Caki2 (cell line): ENCODE measurements at places on chromosomes 5 and 9. TPM values are rescaled to one million over a fixed set of nuclear protein-coding genes. Genes with fewer than 3 reads are reported as not detected.

The ZNF454 gene
- total RNA-seq, result not detected in 2 replicates

The PPP2R2B gene
- total RNA-seq, result 1.5 and 10.8 TPM in 2 replicates

The HOMER1 gene
- total RNA-seq, result 8.5 and 14.1 TPM in 2 replicates

The ETF1 gene
- total RNA-seq, result 45.2 and 68.5 TPM in 2 replicates

The TBC1D2 gene
- total RNA-seq, result 7.5 and 12.2 TPM in 2 replicates

The ARHGEF37 gene
- 3.8 and 5.0 TPM in 2 replicates for total RNA-seq

The CDX1 gene
- total RNA-seq, result not detected in 2 replicates

The HCN1 gene
- total RNA-seq, result not detected in 2 replicates

The NAIP gene
- total RNA-seq, result 1.2 TPM in 1 of 2 replicates, not detected in the other

The DNAI1 gene
- not detected in 2 replicates for total RNA-seq

The NELFB gene
- total RNA-seq, result 84.1 and 92.6 TPM in 2 replicates

The NEURL1B gene
- total RNA-seq, result 9.7 and 13.8 TPM in 2 replicates

The FOXD4L3 gene
- total RNA-seq, result not detected in 2 replicates

The OLFML2A gene
- 4.3 and 14.9 TPM in 2 replicates for total RNA-seq

The FOXD4L4 gene
- not detected in 2 replicates for total RNA-seq

The ERBIN gene
- 13.4 and 24.2 TPM in 2 replicates for total RNA-seq

DNA sequence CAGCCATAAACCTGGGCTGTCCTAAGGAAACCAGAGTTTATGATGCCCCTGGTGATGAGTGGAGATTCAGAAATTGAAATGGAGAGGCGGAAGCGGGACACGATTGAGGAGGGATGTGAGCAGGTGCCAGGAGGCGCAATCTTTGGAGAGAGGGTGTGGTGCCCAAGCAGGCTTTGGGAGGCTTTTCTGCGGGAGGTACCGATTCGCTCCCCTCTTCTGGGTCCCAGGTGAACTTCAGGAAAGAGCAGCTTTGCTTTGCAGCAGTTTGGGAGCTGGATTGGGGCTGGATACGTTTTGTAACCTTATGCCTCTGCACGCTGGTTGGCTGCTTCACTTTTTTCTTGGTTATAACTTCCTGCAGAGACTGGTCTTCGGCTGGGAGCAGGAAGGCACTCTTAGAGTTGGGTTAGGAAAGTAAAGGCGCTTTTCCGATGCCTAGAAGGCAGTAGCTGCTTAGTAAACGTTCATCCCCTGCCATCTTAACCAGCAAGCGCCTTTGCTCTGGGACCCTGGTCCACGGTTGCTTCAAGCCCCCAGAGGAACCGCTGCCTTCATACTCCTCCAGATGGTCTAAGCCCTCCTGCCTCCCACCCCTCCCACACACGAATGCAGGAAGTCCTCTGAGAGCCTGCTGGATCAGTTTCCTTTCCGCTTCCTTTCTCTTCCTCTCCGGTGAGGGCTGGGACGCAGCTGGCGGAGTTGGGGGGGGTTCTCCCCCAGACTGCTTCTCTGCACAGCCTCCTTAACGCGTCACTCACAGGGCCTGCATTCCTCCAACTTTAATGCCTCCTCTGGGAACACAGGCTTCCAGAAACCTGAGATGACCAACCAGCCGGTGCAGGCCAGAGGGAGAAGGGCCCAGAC, 15.2 kb upstream of the NEK6 start:
- DNase-seq, result no peak

DNA sequence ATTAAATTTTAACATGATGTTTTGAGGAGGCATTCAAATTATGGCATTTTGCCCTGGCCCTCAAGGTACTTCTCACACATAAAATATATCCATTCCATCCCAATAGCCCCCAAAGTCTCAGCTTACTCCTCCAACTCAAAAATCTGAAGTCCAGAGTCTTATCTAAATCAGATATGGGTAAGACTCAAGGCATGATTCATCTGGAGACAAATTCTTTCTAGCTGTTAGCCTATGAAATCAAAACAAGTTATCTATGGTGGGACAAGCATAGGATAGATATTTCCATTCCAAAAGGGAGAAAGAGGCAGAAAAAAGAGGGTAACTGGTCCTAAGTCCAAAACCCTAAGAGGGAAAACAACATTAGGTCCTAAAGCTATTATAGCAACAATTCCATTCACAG, 408.4 kb downstream of the ZNF608 start:
- no peak for DNase-seq

GRCh38 chr5:157345485-157345884, 79.6 kb downstream of the CYFIP2 start:
- no peak for DNase-seq

- DNase-seq, result no peak
Measured at GRCh38 chr9:8382266-8382665, 582.7 kb upstream of the DMAC1 start.

- no peak for DNase-seq
Measured at GRCh38 chr9:69089491-69089890, 53.9 kb downstream of the FXN start.

GRCh38 chr5:119966028-119966427, 336.7 kb downstream of the FAM170A start:
- DNase-seq, result no peak

DNA sequence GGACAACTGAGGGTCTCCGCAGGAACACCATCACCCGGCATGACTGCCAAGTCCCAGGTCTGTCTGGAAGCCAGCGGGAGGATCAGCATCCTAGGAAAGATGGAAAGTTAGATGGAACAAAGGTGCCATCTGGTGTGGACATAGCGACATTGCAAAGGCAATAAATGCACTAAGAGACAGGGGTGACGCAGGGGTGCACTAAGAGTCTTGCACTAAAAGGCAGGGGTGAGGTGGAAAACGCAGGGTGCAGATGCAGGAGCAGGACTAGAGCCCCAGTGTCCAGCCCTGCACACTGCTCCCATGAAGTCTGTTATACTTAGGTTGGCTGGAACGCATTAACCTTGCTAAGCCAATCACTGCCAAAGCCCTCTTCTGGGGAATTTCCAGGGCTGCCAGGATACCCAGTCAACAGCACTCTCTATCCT, 15.5 kb downstream of the ATOX1 start:
- DNase-seq, result peak; percentile 63

GRCh38 chr5:125969011-125969813, 454.0 kb upstream of the GRAMD2B start:
- no peak for DNase-seq

GRCh38 chr5:132073231-132074013, at the start of gene CSF2:
CSF2 (plus strand) TSS chr5:132073789; CDS start chr5:132073824, 35 bp downstream.
- DNase-seq, result peak; percentile 43

DNA sequence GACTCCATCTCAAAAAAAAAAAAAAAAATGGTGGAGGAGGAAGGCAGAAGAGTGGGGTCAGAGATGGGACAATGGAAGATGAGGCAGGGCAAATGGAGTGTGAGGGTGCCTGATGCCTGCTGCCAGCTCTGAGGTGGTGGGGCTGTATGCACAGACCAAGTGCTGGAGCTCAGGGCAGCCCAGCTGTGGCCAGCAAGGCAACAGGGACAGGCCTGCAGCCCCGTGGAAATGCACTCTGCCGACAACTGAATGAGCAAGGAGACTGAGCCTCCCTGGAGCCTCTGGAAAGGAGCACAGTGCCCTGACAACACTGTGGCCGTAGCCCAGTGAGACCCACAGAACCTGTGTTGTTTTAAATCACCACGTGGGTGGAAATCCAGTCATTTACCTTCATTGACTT, 22.9 kb upstream of the SMIM32 start:
- no peak for DNase-seq

GRCh38 chr5:32645246-32645645, 59.9 kb downstream of the SUB1 start:
- no peak for DNase-seq

- no peak for DNase-seq
Measured at GRCh38 chr9:89902450-89903140, 297.8 kb downstream of the GADD45G start.

GRCh38 chr9:3532158-3532557, 6.4 kb upstream of the RFX3 start:
- DNase-seq, result no peak

- DNase-seq, result no peak
Measured at GRCh38 chr5:75167345-75167744, 69.3 kb downstream of the ANKRD31 start.

GRCh38 chr5:143446535-143447226, 43.2 kb upstream of the NR3C1 start:
- DNase-seq, result no peak

DNA sequence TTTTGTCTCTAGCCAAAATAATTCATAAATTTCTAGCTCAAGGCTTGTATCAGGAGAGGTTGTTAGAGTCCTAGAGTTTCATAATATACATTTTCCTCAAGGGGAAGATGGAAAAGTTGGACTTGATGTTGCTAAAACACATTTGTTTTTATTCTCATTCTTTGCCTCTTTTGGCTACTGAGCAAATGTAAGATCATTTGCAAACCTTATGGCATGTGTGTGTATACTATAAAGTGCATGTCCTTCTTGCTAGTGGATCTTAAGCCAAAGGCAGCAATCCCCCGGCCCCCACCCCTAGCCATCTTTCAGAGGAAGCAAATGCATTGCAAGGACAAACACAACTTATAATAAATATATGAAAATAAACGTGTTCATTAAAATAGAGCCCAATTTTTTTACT, 43.0 kb downstream of the ADAMTSL1 start:
- no peak for DNase-seq

- no peak for DNase-seq
Measured at GRCh38 chr5:8606231-8606630, 737.3 kb downstream of the MTRR start.

DNA sequence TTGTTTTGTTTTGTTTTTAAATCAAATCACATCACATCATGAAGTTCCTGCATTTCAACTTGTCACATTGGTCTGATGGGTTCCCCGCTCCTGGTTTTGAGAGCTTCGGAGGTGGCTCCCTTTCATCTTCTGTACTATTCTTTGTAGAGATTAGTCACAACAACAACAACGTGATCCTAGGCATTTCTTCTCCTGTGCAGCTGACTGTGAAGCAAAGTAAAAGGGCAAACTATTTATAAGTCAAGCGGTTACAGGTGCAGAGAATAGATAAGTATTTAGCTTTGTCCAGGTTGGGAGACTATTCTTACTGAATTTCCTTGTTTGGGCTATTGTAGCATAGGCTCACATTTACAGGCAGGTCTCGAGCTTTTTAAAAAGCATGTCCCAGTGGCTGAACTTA, 197.7 kb upstream of the CDKN2B start:
- DNase-seq, result peak; percentile 64

- DNase-seq, result no peak
Measured at GRCh38 chr5:55063220-55063863, 39.1 kb upstream of the GZMA start.

DNA sequence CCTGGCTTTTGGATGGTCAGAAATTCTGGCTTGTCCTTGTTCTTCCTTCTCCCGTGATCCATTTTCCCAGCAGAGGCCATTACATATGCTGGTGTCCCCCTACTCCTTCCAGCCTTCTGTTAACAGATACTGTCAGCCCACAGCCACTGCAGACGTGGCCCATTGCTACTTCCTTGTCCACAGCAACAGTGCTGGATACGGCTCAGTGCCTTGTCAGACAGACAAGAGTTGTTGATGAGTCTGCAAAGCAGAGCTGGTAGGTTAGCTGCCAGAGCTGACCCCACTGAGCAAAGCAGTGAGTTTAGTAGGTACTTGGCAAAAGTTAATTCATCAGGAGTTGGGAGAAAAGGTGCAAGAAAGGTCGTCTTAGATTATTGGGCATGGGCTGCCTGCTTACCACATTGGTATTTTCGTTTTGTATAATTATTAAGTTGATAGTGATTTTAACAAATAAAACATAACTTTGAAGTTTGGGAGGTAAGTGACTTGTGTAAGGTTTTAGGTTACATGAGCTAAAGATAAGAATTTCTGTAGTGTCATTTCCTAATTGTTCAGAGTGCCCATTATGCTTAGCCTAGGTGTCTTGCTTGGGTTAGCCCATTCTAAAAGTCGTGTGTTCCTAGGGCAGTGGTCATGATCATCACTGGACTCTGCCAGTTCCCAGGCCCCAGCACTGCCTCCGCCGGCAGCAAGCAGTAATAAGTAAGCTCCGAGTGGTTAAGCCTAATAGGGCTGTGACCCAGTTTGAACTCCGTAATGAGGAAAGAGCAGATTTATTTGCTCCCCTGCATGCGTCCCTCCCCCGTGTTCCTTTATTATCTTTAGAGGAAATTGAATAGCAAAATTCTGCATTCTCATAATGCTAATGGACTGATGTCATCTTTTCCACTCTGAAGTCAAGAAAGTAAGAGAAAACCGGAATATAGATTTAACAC, 292.0 kb downstream of the FANCC start:
- DNase-seq, result peak; percentile 95

GRCh38 chr5:164748861-164749260, 1243.4 kb downstream of the MAT2B start:
- DNase-seq, result no peak

- no peak for DNase-seq
Measured at GRCh38 chr5:22549876-22550671, 303.1 kb downstream of the CDH12 start.

DNA sequence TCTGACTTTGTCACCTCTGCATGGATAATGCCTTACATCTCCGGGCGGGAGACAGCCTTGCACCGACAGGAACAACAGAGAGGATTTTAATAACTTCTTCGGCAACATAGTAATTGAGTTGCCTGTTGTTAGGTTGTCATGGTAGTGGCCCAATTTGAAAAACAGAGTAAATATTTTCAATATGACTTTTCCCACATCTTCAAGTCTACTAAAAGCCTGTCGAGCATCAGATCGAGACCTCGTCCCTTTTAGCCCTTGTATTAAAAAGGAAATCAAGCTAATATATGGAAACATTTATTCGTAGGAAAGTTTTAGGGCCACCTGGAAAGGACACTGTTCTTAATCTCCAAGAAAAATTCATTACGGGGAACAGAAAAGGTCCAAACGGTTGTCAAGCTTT, 70.8 kb upstream of the FCN2 start:
- DNase-seq, result no peak

DNA sequence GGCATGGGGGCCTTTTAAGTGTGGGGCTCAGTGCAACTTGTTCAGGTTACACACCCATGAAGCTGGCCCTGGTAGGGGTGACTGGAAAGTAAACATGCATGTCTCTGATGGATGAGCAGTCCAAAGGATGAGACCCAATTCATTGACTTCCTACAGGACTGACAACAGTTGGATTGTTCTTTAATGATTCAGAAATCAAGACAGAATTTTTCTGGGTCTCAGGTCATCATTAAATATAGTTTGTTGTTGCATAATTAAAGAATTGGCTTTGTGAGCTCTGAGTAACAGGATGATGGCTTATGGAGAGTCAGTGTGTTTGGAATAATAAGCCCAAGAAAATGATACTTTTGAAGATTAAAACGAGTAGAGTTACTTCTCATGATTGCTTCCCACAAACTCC, 604.2 kb upstream of the CLINT1 start:
- no peak for DNase-seq

DNA sequence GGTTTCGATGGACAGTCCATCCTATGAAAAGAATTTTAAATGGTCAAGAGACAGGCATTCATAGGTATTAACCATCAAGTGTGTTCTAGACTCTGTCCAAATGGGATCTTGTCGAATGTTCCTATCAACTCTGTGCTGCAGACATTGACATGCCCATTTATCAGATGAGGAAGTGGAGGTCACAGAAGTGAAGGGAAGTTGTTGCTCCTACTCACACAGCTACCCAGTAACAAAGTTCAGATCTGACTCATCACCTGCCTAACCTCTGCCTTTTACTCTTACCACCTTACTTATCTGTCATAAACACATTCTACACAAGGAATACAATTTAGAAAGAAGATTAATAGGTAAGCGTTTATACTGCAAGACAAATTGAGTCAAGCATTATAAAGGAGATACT, 426.2 kb upstream of the BRINP1 start:
- DNase-seq, result no peak
